ENCODE measurements at places on chromosomes 7 and 10. TPM values are rescaled to one million over a fixed set of nuclear protein-coding genes. Genes with fewer than 3 reads are reported as not detected.

Gene BTBD16
- not detected for total RNA-seq

Gene NUTM2B
- 1.3 TPM for total RNA-seq

Gene CCL26
- total RNA-seq = not detected

Gene DPP6
- 5.8 TPM for total RNA-seq

Gene VWA2
- 0.50 TPM for total RNA-seq
